M059J (cell line): ENCODE measurements at places on chromosomes 4 and X. TPM values are rescaled to one million over a fixed set of nuclear protein-coding genes. Genes with fewer than 3 reads are reported as not detected.

GRCh38 chrX:116756958-116757357 lies 294.2 kb upstream of the CT83 start:
- DNase-seq: no peak

DNA sequence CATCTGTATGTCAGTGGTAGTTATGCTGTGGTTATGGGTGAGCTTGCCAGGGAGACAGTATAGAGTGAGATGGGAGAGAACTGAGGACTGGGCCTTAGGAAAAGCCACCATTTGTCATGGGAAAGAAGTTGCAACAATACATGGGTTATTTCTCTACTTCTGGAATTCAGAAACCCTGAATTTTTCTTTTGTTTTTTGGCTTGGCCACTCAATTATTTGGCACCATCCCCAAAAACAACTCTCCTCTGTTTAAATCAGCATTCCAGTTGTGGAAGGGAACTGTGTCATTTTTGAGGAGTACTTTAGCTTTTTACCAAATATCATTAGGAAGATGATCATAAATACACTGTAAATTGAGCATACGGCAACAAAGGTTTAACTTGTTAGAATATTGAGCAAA lies 41.1 kb upstream of the ACSL4 start:
- peak; percentile 17 for DNase-seq

DNA sequence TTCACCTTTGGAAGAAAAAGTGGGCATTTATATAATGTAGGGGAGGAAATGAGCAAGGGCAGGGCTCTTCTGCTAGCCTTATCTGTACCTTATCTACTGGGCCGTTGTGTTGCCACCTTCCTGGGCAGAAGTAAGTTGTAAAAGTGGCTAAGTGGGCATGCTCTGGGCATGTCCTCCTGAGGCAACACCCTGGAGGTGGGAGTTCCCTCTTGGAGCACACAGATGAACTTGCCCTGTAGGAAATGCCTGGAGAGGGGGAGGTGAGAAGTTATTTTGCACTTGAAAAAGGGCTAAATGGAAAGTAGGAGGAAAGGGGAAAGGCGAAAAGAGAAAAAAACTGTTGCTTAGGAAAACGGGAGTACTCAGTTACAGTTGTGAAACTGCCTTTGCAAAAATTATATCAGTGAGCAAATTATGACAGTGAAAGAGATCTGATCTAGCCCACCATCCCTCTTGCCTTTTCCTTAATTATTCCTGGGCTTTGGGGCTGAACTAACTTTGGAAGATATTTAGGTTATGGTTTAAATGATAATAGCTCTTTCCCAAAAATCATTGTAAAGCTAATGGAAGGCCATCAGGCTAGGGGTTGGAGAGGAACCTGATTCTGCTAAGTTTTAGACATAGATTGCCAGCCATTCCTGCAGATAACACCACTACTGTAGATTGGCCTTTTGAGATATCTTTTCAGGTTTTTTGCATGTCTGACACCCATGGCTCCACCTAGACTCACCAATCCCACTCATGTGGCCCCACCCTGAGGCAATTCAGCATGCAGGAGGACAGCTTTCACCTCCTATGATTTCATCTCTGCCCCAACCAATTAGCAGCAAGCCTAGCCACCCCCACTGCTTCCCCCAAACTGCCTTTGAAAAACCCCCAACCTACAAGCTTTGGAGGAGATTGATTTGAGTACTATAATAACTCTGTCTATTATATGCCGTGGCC lies 20.5 kb upstream of the ZNF81 start:
- DNase-seq: no peak

The HMGB3 gene
- total RNA-seq: 89.3 and 133 TPM in 2 replicates

DNA sequence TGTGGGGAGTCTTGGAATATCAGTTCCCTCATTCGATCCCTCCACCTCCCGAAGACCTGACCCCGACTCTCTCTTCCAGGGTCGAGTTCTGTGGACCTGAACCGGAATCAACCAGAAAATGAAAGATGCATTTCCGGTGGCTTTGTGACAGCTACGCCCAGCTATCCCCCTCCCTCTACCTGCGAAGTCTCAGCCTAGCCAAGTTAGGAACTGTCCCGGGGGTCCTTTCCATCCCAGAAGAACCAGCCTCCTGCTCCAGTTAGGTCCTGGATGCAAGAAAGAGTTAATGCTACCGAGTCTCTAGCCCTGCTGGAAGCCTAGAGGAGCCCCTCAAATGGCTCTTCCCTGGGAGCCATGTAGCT lies 13.4 kb upstream of the ETDC start:
- no peak for DNase-seq

DNA sequence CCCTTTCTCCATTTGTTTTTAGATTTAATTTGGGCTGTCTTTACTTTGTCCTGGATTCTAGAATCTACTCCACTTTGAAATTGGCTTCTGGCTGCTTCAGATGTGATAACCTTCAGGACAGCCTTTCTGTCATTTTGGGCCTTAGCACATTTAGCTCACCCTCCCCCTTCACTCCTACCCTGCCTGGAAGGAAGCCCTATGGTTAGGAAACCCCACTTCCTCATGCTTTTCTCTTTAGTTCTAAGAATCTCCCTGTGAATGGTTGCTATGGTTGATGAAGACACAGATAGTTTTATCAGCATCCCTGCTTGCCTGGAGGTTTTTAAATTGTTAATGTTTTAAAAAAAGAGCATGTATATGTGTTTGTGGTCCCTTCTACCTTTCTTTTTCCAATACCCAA lies 100.7 kb upstream of the PTPN13 start:
- no peak for DNase-seq

DNA sequence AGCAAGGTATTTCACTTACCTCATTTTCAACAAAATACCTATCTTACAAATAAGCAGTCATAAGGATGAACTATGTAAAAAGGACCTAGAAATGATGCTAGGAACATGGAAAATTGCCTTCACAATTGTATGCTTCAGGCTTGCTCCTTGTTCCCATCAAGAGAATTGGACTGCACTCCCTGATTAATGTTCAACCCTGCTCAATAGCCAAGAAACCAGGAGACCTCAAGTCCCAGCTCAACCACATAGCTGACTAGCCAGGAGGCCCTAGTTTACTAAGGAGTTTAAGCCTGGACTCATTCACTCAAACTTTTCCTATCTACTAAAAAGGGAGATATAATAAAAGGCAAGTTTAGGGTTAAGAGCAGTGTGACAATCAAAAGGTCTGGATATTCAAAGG lies 146.6 kb upstream of the DGKK start:
- no peak for DNase-seq

The GK gene
- 4.3 and 10.4 TPM in 2 replicates for total RNA-seq

- DNase-seq: peak; percentile 78
Observed at GRCh38 chrX:69027181-69028005, 137.9 kb downstream of the PJA1 start.

DNA sequence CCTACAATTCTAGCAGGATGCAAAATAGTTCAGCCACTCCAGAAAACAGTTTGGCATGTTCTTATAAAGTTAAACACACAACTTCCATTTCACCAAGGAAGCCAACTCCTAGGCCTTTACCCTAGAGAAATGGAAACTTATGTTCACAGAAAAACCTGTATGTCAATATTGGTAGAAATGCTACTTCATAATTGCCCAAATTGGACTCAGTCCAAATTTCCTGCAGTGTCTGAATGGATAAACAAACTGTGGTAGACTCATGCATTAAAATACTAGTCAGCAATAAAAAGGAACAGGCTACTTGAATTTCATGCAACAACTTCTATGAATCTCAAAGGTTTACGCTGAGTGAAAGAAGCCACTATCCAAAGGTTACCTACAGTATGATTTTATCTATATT lies 1738.8 kb upstream of the IGFBP7 start:
- no peak for DNase-seq

GRCh38 chr4:155659176-155659575 lies 7.5 kb upstream of the GUCY1A1 start:
- no peak for DNase-seq

DNA sequence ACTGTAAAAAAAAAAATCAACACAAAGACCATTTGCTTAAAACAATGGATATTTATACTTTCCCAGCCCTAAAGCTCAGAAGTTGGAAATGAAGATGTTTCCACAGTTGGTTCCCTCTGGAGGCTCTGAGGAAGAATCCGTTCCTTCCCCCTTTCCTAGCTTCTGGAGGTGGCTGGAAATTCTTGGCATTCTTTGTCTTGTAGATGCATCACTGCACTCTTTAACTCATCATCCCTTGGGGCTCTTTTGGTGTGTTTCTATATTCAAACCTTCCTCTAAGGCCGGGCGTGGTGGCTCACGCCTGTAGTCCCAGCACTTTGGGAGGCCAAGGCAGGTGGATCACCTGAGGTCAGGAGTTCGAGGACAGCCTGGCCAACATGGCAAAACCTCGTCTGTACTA lies 78.7 kb downstream of the VCX3A start:
- DNase-seq: no peak

GRCh38 chr4:68569466-68570121 lies 6.5 kb downstream of the UGT2B17 start:
- no peak for DNase-seq

The TMSB15A gene
- 13.7 and 21.5 TPM in 2 replicates for total RNA-seq

The ADH1C gene
- 0.05 and 0.57 TPM in 2 replicates for total RNA-seq

The CXorf38 gene
- 15.3 and 24.5 TPM in 2 replicates for total RNA-seq

- no peak for DNase-seq
Observed at GRCh38 chr4:4961936-4962335, 57.3 kb downstream of the CYTL1 start.

GRCh38 chr4:186858355-186858754 lies 134.7 kb upstream of the FAT1 start:
- DNase-seq: no peak

DNA sequence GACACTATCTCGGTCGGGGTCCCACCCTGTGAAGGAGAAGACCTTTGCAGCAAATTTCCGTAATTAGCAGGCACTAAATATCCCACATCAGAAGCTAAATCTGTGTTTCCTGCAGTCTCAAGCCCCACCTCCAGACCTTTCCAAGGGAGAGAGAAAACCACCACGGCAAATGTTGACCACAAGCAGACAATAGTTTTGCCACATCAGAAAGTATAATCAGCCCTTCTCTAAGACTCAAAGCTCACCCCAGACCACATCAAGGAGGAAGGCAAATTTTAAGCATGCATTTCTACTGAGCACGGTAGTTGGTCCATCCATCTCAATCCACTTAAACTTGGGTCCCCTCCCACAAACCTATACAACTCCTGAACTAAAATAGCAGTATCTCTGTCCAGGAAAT lies 398.5 kb downstream of the GPM6A start:
- DNase-seq: peak; percentile 87

DNA sequence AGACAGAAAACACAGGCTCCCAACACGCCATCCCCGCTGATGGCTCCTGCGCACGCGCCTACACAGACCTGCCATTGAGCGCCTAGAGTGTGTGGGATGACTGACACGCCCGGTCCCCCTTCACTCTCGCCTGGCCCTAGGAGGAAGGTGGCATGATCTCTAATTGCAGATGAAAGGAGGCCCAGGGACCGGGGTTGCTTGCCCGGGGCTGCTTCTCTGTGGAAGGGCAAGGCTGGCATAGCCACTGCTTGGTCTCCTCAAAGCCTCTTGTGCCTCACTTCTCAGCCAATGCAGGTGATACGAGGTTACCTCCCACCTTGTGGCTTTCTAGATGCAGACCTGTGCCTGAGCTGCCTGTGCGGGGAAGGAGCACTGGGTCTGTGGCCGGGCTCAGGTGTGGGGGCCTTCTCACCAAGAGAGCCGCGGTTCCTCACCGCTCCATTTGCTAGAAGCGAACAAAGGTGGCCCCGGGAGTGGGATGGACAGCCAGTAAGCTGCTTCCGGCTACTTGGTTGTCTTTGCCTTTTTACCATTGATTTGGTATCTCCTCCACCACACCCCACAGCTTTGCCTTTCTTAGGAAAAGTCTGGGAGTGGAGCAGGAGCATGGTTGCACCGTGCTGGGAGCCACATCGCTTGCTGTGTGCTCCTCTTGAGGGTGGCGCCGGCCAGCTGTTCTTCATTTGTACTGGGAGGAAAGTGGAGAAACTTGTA lies 47.0 kb downstream of the TBC1D14 start:
- no peak for DNase-seq

The SH2D1A gene
- not detected in 2 replicates for total RNA-seq

The CXCL13 gene
- not detected in 2 replicates for total RNA-seq

The AFF1 gene
- total RNA-seq: 7.6 and 17.1 TPM in 2 replicates

DNA sequence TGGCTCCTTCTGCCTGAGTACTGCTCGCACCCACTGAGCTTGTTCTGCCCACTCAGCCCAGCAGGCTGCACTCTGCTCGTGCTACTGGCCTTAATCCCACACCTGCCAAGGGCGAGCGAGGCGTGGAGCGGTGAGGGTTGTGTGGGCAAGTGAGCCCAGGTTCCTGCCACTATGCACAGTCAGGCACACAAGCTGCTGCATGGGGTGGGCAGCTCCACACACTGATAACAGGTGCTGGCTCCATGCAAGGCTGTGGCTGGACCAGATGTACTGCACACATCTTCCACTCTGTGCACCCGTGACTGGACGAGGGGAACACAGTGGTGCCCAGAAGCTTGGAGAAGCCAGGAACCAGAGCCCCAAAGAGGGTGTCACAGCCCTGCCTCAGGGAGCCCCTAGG lies 184.3 kb upstream of the NUDT6 start:
- DNase-seq: no peak

The TMEM144 gene
- 3.3 TPM in 2 replicates for total RNA-seq

GRCh38 chrX:43581888-43582539 lies 74.1 kb upstream of the MAOA start:
- DNase-seq: no peak

GRCh38 chr4:154942176-154942575 lies 161.1 kb downstream of the RBM46 start:
- no peak for DNase-seq

DNA sequence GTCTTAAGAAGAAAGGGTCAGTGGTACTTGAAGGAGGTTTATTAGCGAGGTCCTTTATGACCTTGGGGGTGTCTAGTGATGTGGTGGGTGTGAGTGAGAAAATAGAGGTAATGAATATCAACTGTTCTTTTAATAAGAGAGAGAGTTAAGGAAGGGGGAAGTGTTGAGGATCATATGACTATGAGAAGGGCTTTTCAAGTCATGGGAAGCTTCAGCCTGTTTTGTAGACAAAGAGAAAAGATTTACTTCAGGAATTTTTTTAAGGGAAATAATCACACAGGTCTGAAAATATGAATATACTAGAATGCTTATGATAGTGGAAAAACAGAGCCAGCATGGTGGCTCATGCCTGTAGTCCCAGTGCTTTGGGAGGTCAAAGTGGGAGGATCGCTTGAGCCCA lies 41.3 kb upstream of the MTMR1 start:
- DNase-seq: no peak

DNA sequence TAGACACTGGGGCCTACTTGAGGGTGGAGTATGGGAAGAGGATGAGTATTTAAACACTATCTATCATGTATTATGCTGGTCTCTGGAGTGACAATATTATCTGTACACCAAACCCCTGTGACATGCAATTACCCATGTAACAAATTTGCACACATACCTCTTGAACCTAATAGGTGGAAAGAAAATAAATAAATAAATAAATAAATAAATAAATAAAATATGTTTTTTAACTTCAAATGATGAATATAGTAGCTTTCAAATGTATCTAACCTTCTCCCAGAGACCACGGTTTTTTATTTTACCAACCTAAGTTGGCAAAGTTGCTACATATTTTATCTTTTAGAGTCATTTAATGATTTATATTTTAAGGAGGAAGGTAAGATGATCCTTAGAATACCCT lies 105.0 kb downstream of the TGIF2LX start:
- no peak for DNase-seq

DNA sequence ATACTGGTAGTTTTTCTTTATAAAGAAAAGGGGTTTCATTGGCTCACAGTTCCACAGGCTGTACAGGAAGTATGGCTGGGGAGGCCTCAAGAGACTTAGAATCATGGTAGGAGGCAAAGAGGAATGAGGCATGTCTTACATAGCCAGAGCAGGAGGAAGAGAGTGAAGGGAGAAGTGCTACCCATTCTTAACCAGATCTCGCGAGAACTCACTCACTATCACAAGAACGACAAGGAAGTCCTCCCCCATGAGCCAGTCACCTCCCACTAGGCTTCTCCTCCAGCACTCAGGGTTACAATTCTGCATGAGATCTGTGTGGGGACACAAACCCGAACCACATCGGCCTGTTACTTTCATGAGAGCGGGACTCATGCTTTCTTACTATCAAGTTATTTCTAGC lies 240.5 kb downstream of the TENM3 start:
- no peak for DNase-seq
